ENCODE measurements at places on chromosomes 4 and X.

- DNase-seq = no peak
Measured at GRCh38 chrX:44938111-44938510, 65.1 kb downstream of the KDM6A start.

DNA sequence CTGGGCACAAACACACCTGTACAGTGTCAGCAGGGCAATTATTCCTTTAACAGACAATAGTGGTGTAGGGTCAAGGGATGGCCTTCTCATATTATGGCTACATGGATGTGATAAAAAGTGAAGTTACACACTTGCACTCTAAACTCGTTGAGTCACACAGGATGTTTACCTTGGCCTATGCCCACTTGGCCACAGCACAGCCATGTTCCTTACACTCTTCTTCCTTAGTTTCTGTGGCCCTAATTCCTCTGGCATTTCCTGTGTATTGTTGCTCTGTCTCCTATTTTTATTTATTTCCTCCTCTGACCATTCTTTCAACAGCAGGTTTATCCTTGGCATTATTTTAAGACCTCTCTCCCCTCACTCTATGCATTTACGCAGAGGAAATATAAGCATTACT, 86.8 kb upstream of the NPFFR2 start:
- DNase-seq = no peak

GRCh38 chr4:130825284-130825683, 1729.3 kb downstream of the C4orf33 start:
- no peak for DNase-seq

- DNase-seq = no peak
Measured at GRCh38 chr4:144817081-144817480, 171.1 kb downstream of the HHIP start.

DNA sequence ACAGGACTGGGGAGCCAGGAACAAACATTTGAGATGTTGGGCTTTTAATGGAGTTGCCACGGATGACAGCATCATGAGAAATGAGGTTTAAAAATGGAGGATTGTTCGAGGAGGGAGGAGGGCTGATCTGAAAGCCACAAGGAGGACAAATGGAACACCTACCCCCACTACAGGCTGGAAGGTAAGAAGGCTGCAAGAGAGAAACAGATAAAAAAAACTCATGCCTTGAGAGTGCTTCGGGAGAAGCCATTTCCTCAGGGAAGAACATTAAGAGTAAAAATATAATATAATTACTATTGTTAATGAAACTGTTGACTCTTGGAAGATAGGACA, 119.5 kb upstream of the MAP9 start:
- DNase-seq = no peak

DNA sequence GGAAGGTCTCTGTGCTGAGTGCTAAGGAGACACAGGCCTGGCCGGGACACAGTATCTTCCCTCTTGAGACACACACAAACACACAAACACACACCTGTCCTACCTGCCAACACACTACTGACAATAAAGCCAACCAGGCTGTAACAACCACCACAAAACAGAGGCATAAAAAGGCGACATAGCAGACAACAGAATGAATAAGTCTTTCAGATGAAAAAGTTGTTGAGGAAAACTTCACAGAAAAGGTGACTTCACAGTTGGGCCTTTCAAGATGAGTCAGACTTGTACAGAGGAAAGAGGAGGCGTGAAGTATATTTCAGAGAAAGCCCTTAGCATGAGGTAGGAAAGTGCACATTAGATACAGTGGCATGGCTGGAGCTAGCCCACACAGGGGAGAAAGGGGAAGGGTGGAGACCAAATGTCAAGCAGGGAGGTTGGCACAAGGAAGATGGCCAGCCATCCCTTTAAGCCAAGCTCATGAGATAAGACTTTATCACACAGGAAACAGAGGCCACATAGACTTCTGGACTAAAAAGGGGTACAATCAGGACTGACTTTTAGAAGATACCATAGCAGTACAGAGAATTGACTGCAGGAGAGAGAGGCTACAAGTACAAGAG, 54.0 kb downstream of the SLC9A7 start:
- peak; percentile 47 for DNase-seq

DNA sequence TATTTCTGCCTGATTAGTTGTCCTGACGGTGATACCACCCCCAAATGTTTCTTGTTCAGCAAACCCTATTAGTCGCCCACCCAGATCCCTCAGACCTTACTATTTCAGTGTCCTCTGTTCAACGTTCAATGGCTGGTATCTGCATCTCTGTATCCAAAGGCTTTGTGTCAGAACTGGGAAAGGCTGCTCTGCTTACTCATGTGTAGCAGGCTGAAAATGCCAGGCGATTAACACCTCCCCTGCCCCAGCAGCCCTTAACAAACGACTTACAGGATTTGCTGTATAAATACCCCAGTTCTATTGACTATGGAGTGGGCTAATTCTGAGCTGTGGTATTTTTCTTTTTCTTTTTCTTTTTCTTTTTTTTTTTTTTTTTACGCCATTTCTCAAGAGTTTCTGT, 415.0 kb downstream of the ZNF674 start:
- DNase-seq = no peak
